ENCODE measurements at places on chromosomes 12 and 14.
A peak's percentile ranks its signal among the peaks of the same experiment; 100 is the strongest.

- DNase-seq: no peak
These were observed 145.7 kb downstream of the CNTN1 start for GRCh38 chr12:40837891-40838429.

DNA sequence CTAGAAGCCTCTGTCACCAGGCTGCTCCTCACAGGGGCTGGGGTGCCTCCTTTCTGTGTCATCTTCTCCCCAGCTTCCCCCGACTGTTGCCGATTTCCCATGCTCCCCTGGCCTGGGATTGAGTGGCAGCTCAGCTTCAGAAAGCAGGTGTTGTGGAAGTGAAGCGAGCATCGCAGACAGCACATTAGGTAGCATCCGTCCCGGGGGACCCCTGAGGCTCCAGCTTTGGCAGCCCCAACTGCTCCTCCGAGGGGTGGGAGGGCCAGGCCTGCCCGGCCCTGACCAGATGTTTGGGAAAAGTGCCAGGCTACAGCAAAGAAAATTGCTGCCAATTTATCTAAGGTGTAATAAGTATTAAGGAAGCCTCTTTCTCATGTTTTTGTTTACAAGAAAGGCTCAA lies 1045.6 kb downstream of the BCL11B start:
- no peak for DNase-seq

DNA sequence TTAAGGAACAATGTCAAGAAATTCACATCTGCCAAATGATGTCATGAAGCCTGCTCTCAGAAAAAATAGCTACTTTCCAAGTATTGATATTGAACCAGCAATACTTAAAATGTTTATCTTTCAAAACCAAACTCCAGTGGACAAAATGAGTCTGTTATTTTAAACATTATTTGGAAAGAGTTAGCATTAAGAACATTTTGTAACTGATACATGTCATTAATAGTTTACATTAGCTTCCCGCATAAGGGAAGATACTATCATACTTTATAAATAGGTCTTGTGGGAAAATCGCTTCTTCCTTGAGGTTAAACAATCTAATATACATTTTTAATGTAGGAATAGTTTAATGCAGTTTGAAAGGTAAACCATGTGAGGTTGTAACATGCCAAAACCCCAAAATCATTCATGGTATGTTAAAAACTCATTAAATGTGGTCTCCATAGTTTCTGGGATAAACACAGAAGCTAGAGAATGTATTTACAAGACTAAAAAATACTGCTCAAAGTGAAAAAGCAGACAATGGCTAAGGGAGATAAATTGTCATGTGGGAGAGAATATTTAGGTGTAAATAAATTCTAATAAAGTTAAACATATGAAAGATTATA lies 73.4 kb upstream of the ATP2B1 start:
- no peak for DNase-seq

DNA sequence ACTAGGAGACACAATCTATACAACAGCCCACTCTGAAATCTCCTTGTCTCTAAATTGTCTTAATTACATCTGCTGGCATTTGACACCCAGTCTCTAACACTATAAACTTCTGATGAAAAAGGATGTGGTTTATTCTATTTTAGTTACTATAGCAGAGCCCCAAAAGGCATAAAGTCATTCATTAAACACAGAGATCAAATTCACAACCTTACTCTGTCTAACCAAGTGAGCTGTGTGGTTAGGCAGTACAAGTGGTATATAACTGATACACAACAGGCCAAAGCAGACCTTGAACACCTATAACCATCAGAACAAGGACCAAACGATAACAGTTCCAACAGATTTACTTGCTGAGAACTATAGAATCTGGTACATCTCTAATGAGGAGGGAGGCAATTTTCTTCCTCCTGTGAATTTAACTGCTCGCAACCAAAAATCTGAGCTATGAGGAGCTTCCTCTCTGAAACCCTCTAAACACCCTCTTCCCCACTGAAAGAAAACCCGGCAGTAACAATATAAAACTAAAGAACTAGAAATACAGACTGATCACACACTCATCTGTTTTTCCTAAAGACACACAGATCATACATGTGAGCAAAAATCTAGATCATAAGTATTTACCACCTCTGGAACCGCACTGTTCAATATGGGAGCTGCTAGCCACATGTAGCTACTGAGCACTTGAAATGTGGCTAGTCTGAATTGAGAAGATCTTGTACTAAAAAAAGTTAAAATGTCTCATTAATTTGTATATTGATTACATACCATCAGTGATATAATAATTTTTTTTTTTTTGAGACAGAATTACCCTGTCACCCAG lies 17.7 kb downstream of the SPPL3 start:
- DNase-seq: no peak

GRCh38 chr14:22564463-22564862 lies 24.6 kb downstream of the DAD1 start:
- no peak for DNase-seq

GRCh38 chr12:86456241-86456640 lies 200.1 kb upstream of the MGAT4C start:
- no peak for DNase-seq

GRCh38 chr14:35403114-35403602 lies 1.4 kb downstream of the NFKBIA start:
- DNase-seq: no peak

GRCh38 chr12:109702111-109702841 lies 11.3 kb upstream of the FAM222A start:
- DNase-seq: no peak

DNA sequence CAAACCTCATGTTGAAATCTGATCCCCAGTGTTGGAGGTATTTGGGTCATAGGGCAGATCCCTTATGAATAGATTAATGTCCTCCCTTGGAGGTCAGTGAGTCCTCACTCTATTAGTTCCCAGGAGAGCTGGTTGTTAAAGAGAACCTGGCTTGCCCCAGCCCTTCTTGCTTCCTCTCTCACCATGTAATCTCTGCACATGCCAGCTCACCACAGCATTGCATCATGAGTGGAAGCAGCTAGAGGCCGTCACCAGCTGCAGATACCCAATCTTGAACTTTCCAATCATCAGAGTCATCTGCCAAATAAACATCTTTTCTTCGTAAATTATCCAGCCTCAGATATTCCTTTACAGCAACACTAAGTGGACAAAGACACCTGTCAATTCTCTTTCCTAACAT lies 161.8 kb upstream of the IGF1 start:
- DNase-seq: no peak

DNA sequence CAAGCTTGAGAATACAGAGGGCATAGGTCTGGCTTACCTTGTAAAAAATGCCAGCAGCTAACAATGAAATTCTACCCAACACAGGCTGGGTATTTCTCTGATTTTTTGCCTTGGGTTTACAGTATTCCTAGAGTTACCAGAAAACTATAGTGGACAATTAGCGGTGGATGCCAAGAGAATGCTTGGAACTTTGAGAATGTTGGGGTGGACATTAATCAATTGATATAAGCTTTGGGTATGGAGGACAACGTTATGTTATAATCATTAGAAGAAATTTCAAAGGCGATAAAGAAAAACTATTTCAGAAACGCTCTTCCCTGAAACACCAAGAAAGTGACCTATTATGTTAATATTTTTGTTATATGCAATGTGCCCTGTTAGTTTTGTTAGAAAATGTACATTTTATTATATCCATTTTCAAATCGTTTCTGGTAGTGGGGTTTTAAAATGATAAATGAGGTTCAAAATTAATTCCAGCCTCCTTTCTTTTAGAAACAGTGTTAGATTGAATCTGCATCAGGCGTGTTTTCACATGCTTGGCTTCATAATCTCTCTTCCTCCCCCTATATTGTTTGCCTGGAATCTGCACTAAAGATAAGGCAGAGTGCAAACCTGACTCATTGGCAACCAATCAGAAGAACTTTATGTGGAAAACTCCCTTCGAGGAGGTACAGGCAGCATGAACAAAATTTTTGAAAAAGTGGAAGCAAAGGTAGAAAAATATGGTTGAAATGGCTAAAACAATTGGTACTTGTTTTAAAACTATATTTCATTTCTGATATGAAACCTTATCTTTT lies 1.4 kb upstream of the PTPRQ start:
- no peak for DNase-seq

DNA sequence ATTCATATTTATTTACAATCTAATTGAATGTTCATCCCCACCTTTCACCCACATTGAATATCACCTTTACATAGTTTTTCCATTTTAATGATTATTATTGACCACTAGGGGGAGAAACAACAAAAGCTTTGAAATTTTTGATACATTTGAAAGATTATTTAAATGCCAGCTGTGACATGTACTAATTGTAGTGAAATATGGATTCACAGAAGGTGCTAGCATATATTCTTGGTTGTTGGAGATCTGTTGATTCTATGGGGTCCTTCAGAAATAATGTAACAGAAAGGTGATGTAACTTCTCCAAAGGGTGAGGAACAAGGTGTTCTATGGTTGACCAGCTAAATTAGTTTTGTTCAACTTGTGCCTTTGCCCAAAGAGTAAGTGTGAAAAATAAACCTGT lies 22.4 kb upstream of the GPR33 start:
- no peak for DNase-seq

DNA sequence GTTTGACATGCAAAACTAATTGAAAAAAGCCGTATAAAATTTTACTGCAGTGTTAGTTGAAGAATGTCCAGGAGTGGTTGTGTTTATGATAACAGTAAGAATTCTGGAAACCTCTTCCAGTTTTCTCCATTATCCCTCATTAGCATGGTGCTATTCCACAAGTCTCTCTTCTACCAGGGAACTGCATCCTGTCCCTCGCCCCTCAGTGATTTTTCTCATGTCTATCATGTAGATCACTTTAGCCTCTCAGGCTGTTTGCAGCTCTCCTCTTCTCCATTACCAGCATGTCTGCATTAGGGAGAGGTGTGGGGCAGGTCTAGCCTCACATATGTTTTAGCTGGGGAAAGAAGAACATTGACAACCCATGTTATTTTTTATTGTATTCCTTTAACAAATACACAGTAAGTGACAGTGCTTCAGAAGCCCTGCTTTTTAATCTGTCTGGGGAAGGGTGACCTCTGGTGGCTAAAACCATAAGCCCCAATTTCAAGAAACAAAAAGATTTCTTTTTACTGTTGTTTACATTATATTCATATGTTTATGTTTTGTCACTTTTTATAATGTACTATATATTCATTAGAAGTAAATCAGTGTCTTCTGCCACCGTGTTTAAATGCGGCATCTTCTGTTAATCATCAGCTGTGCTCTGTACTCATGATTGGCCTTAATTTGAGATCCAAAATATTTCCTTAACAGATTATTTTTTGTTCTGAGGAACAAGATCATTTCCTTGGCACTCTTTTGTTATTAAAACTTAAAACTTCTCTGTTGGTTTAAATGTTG lies 70.7 kb downstream of the RASSF8 start:
- DNase-seq: peak; percentile 48

All from neuronal stem cell (in vitro differentiated cells).